Right forelimb (tissue), 1 donor: ENCODE measurements at places on chromosomes 16 and 17.

- DNase-seq, result no peak
Measured at GRCh38 chr16:1942047-1942809, 771 bp downstream of the MSRB1 start.

GRCh38 chr16:2826591-2827373 is 3.3 kb upstream of the ZG16B start:
- no peak for DNase-seq

DNA sequence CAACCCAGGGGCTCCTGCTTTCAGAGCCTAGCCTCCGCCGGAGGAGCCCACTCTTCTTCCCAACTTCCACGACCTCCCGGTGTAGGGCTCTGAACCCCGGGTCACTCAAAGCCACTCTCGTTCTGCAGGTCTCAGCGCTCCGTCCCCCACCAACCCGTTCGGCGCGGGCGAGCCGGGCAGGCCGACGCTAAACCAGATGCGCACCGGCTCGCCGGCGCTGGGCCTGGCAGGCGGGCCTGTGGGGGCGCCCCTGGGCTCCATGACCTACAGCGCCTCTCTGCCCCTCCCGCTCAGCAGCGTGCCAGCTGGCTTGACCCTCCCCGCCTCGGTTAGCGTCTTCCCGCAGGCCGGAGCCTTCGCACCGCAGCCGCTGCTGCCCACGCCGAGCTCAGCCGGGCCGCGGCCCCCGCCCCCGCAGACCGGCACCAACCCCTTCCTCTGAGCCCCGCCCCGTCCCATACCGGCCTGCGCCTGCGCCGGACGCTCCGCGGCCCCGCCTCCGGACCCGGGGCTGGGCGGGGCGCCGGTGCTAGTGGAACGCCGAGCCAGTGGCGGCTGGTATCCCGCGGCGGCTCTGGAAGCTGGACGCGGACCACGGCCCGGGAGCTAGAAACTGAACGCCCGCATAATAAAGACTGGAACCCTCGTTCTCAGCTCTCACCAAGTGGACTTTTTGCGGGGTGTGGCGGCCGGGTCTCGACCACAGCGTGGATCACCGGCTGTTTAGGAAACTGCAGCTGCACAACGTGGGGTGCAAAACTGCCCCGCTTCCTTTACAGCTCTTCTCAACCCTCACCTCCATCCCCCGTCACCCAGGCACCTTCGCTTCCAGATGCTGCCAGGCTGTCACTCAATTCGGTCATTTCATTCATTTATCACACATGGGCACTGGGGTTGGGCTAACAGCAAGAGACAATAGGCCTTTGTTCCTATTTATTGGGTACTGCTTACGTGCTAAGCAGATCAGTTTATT is 5.0 kb upstream of the SPATA20 start:
- DNase-seq, result peak; percentile 90

GRCh38 chr16:7086822-7087616 is 245.6 kb upstream of the RBFOX1 start:
- peak; percentile 78 for DNase-seq

DNA sequence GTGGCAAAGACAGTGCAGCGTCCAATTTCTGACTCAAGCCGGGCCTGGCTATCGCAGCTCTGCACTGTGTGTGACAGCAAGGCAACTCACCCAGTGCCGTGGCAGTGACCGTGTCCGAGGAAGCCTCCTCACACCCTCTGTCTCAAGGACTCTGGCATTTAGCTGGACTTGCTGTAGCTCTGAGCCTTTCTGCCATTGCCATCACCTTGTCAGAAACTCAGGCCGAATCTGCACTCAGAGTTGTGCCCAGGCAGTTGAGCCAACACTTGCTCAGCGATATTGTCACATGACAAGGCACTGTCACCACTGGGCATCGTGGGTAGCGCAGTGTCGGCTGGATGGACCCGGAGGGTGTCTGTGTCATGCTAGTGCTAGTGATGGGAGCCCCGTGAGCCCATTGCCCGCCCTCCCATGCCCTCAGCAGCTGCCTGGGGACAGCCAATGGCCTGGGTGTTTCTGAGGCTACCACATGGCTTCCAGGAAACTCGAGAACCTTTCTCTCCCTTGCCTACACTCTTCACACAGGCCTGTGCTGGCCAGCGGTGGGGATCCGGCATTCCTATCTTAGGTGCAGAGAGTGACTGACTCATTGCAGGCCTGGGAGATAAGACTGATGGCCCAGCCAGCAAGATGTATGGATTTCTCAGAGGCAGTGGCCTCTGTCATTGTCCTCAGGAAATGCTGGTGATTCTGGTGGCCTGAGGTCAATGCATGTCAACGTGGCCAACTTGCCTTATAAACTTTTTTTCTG is 22.1 kb upstream of the STH start:
- DNase-seq, result no peak

DNA sequence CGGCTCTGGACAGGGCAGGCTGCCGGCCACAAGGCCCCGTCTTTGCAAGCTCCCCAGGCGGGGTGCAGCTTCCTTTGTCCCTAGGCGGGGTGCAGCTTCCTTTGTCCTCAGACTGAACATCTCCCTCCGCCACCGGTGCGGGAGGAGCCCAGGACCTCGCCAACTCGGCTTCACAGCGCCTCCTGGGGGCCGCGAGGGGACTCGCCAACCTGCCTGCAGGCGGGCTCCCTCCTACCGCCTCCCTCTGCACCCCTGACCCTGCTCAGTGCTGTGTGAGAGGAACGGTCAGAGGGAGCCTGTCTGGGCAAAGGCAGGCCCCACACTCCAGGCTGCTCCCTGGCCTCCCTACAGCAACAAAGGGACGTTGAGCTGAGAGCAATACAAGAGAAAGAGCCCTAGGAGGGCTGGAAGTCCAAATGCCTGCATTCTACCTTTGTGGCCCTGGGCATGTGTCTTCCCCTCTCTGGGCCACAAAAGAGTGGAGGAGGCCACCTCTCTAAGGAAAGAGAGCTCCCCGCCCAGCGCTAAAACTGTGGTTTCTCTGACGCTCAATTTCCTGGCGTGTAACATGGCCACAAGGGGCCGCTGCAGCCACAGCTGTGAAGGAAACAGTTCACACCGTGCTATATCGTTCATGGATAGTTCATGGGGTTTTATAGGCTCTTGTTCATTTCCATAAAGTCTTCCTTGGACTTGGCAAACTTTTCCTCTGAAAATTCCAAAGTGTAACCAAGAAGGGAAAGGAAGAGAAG is 20.9 kb upstream of the KRT19 start:
- peak; percentile 90 for DNase-seq

DNA sequence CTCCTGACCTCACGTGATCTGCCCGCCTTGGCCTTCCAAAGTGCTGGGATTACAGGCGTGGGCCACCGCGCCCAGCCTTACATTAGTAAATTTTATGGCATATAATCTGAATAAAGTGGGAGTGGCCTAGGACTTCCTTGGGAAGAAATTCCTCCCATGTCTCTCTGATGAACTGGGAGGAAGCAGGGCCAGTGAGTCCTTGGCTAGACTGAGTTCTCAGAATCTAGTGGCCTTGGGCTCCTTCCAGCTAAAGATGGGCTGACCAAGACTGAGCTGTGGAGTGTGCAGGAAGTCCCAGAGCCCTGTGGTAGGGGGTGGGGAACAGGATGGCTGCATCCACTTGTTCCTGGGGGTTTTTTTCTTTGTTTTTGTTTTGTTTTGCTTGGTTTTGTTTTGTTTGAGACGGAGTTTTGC is 10.0 kb upstream of the NAGLU start:
- no peak for DNase-seq

DNA sequence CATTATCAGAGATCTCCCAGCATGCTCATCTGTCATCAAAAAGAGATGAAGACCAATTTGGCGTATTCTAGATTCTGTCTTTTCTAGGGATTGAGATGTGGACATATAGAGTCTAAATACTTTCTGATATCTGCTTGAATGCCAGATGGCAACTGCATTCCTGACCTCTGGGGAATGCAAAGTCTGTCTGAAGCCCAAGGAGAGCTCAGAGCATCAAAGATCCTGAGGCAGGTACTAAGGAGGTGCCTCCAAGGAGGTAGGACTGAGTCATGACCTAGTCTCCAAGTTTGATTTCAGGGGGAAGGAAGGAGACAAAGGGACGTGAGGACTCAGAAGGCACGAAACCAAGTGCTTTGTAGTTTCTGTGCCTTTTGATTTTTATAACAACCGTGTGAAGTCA is 448.4 kb downstream of the HS3ST3B1 start:
- DNase-seq, result no peak

DNA sequence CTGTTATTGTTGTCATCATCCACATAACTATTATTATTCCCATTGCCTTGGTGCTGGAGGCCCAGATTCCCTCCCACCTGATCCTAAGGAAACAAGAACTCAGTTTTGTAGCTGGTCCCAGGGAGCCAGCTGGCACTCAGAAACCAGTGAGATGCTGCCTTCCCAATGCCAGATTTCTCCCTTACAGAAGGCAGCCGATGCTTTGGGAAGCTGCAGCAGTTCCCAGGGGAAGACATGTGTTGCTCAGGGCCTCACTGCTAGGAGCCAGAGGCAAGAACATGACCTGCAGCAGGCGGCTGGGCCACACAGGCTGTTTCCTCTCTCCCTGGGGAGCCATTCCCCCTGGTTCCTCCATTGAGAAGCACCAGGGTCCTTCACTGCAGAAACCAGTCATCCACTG is 59.9 kb upstream of the GRIN2A start:
- DNase-seq, result no peak

DNA sequence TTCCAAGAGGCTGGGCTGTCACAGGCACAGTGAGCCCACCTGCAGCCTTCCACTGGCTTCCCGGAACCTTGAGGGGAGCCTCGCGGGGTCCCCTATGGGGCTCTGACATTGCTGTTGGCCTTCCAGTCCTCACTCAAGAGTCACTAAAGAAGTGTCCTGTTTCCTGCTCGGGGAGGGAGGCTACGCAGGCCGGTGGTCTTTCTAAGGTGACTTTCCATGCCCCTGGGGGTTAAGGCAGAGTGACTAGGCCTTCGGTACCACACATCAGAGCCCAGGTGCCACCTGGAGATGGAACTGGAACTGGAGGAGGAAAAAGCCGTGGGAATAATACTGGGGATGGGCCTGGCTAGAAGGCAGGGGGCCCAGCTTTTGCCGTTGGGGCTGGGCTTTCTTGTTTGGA is 72.1 kb downstream of the IL21R start:
- no peak for DNase-seq

DNA sequence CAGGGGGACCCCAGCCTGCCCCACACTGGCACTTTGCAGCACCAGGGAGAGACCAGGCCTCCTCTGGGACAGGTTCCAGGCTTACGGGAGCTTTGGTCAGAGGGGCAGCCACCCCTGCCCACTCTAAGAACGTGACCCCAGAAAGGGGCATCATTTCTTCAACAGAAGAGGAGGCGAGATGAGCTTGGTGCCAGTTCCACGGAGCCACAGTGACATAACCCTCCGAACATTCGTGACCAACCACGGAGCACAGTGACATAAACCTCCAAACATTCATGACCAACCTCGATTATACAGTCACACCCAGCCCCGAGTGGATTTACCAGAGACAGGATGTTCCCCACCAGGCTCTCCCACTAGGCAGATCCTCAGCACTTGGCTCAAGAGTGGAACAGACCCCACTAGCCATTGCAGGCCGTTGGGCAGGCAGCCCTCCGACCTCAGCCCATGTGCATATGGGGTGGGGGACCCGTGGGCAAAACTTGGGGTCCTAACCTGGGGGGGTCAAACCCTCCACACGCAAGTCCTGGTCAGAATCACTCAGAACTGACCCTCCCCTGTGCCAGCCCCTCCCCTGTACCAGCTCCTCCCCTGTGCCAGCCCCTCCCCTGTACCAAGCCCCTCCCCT is 112.9 kb downstream of the METRNL start:
- DNase-seq, result peak; percentile 44
